ENCODE measurements at places on chromosomes 2 and 18. TPM values are rescaled to one million over a fixed set of nuclear protein-coding genes. Genes with fewer than 3 reads are reported as not detected.

DNA sequence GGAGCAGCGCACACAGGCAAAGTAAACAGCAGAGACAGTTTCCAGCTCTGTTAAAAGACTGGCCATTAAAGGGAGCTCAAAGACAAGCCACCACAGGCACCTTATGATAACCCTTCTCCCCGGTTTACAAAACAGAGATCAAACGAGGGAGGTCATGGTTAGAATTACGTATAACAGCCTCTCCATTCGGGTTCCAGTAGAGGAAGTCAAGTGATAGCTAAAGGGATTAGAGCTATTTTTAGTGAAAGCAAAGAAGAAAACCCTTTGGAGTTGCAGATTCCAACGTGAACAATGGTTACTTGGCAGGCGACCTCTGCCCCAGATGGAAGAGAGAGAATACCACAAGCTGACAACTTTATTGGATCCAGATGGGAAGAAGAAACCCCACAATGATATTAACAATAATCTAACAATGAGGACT lies 31.2 kb upstream of the EDAR start:
- no peak for DNase-seq

- DNase-seq: no peak
Measured at GRCh38 chr2:235914756-235915155, 253.4 kb downstream of the GBX2 start.

DNA sequence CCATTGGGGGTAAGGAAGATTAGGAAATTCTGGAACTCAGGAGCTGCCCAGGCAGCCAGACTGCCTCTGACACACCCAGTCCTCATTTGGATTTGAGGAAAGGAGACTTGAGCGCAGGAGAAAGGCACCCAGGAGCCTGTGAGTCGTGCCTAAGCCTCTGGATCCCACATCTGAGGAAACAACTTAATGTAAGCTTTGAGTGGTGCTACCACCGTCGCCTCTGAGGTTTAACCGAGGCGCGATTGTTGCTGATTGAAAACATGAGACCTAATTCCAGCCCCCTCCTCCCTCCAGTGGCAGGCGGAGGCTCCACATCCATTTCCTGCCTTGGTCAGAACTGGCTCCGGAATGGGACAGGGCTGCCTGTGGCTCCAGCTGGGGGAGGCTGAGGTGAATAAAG lies 176.7 kb upstream of the PKDCC start:
- no peak for DNase-seq

DNA sequence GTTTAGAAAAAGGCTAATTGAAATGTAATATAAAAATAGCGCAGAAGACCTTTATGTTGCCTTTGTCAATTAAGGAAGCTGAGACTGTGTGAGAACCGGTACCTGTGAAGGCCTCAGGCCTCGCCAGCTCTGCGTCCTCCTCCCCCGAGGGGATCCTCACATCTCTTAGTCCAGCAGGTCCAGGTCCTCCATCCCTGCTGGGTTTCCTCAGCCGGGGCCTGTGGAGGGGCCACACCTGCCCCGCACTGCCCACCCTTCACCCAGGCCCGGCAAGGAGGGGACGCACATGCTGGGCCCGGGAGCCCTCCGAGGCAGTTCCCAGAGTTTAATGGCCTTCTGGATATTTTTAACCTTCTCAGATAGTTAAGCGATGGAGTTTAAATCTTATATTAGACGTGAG lies 3.5 kb downstream of the KCNG2 start:
- no peak for DNase-seq

DNA sequence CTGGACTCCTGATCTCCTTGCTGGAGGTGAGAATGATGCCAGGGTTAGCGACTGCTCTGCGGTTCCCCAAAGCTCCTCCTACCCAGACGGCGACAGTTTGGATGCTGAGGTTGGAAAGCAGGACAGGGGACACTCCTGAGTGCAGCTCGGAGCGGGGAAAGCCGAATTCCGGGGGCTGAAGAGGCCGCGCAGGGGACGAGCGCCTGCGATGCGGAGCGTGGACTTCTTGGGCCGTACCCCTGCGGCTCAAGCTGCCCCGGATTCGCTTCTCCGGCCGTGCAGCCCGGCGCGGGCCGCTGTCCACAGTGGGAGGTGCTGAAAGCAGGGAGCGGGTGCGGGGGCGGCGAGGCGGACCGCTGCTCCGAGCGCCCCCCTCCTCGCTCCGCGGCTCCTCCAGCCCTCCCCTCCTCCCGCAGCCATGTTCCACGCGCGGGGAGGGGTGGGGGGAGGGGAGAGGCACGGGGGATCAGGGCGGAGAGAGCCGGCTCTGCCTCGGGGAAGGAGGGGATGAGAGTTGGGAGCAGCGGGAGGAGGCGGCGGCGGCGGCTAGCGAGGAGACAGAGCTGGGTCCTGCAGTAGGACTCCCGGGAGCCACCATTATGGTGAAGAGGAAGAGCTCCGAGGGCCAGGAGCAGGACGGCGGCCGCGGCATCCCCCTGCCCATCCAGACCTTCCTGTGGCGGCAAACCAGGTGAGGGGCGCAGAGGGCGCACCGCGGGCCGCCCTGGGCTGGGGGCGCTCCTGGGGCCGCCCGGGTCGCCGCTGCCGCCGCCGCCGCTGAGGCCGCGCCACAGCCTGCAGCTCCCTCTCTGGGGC lies at the start of gene UNC80:
TSS of gene UNC80 (plus strand) at position 359 of the 816 bp plus-strand sequence. CDS start at position 600, 241 bp downstream.
- peak; percentile 84 for DNase-seq

DNA sequence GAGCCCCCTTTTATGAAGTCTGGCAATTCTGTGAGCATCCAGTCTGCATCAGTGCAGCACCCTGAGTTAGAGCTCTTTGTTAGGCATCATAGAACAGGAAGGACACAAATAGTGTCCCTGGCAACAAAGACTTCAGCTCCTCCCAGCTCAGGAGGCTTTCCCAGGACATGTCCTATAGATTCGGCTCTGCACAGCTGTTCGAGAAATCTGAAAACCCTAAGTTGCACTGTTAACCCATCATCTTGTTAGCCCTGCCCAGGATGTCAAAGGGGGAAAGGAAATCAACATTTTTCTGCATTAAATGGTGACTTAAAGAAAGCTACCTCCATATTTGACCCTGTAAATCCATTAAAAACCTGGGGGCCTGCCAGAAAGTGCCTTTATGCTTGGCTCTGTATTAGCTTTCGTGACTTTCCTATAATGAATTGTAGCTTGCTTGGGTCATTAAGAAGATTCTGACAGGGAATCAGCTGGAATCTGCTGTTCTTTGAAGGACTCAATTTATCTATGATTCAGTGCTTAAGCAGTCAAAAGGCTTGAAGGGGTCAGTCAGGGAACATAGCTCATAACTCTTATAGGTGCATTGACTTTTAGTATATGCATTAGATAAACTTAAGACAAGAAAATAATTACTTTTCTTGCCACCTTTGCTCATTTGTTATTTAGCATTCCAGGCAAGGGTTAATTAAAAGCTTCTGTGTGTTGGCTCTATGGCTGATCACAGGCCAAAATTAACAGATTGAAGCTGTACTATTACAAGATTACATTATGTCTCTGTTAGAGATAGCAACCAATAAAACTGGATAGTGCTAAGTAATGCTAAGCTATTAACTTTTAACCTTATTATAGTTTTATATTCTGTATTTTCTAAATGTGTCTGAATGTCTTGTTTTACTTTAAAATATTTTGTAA lies 20.6 kb downstream of the ERMN start:
- peak; percentile 70 for DNase-seq

- peak; percentile 11 for DNase-seq
Measured at GRCh38 chr18:74420481-74420880, 36.6 kb downstream of the DIPK1C start.

DNA sequence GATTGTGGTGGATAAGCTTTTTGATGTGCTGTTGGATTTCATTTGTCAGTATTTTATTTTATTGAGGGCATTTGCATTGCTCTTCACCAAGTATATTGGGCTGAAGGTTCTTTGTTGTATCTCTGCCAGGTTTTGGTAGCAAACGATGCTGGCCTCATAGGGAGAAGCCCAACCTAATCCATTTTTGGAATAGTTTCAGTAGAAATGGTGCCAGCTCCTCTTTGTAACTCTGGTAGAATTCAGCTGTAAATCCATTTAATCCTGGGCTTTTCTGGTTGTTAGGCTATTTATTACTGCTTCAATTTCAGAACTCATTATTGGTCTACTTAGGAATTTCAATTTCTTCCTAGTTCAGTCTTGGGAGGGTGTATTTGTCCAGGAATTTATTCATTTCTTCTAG lies 309.8 kb upstream of the SETBP1 start:
- no peak for DNase-seq

DNA sequence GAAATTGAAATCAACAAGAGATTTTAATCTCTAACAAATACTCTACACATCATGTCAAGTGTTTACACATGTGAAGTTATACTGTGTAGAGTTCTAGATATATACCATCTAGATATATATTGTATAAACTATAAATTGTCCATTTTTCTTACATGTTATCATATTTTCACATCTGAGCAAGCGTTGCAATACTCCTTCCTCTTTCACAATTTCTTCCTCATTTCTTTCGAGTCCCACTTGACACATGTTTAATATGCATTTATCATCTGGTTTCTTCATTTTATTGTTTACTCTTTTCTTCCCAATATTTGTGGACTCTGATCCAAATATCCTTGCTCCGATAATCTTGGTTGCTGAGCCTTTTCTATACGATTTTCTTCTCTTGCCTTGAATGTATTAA lies 50.2 kb downstream of the UNC80 start:
- no peak for DNase-seq

DNA sequence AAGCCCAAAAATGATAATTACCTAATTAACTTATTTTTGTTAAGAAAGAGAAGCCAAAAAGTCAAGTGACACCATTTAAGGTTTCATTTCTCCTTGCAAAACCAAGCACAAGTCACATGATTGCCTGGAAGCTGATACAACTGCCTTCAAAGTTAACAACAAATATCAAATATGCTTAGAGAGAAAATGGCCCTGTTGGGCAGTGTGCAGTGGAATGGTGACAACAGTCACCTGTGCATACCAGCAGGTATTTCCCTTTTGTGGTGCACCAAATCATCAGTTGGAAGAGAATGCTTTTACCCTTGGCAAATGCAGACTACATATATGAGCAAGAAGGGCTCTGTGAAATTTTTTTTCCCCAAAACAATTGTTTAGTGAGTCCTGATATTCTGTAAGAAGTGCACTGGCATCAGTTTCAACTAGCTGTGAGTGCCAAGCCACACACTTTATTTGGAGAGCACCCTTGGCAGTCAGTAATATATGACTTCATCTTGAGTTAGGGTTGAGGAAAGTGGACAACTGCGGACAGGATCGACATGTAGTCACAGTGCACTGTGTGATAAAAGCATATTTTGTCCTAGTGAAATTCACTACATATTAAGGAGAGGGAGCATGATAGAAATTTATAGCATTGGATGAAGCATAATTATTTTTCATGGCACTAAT lies 74.9 kb upstream of the DOCK10 start:
- DNase-seq: no peak

DNA sequence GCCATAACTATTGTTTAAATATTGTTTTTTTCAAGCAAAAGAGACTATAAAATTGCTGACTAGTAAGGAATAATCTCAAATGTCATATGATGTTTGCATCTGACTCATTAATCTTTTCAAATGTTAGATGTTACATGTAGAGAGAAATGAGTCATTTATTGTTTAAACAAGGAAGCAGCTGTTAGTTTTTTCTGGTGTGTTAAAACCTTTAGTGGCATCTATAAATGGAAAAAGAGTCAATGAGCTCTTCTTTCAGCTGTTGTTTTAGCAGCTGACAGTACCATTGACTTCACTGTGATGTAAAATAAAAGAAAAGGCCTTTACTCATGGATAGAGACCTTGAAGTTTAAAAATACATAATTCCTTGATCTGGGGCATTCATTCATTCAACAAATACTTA lies 1.8 kb upstream of the KLHL41 start:
- no peak for DNase-seq

DNA sequence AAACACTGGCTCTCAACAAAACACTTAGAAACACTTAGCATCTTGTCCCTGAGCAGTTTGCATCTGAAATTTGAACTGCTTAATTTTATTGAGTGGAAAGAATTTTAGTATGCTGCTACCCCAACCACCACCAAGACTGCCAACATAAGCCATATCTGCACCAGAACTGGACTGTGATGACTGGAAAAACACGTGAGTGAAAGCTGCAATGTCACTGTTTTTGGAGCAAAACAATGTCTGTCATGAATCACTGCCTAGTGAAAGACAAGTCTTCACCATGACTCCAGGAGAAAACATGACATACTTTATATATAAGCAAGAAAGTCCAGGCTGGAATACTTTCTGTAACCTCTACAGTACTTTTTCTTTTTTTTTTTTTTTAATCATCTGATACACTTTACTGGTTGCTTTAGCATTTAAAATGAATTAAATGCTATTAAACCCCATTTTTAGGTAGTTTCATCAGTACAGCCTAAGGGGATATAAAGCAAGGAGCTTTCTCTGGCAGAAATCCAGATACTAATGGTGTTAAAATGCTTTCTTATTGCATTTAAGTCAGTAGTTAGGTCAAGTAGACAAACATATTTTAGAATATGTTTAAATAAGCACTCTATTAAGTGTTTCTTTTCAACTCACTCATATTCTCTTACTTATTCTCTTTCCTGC lies 2129.4 kb upstream of the PIK3C3 start:
- DNase-seq: no peak

- no peak for DNase-seq
Measured at GRCh38 chr2:145088756-145089155, 568.8 kb upstream of the ZEB2 start.

- no peak for DNase-seq
Measured at GRCh38 chr18:10213526-10213925, 240.9 kb upstream of the APCDD1 start.

DNA sequence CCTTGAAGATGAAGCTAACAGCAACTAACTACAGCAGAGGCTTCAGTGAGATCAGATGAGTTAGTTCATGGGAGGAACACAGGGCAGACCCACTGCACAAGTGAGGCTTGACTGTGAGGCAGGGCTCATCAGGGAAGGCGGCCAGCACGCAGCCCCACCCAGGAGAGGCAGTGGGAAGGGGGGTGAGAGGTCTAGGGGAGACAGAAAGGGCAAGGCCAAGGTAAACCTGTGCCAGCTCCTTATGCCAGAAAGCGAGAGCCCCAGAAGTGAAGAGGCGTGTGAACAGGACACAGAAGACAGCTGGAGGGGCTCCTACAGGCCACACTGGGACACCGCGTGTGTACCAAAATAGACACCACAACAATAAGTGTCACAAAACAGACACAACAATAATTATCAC lies 48.6 kb downstream of the ANO7 start:
- DNase-seq: no peak

GRCh38 chr2:45497355-45497754 lies 113.7 kb downstream of the SRBD1 start:
- DNase-seq: no peak

DNA sequence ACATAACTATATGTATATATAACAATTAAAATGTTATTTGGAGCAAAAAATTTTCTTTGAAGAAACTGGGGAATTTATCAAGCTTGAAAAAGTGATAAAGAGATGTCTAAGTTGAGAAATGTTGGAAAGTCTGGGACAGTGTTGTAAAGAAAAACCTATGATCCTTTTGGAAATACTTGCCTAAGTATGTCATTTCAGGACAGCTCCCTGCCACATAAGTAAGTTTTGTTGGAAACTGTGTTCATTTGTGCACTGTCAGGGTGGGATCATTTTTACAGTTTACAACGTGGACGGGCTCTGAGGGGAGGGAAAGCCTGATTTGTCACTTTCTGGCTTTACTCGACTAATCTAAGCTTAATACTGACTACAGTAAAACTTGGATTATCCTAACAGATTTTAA lies 10.4 kb upstream of the COL3A1 start:
- no peak for DNase-seq

CRACDL gene
- total RNA-seq: 2.9 TPM

STARD6 gene
- not detected for total RNA-seq

RIT2 gene
- total RNA-seq: not detected

INO80D gene
- total RNA-seq: 2.7 TPM

FAM161A gene
- 8.6 TPM for total RNA-seq

UBXN4 gene
- 73.5 TPM for total RNA-seq

ABCG8 gene
- not detected for total RNA-seq
